ENCODE measurements at places on chromosomes 4 and X.

GRCh38 chr4:26573389-26573794, 10.5 kb upstream of the TBC1D19 start:
- DNase-seq, result no peak

DNA sequence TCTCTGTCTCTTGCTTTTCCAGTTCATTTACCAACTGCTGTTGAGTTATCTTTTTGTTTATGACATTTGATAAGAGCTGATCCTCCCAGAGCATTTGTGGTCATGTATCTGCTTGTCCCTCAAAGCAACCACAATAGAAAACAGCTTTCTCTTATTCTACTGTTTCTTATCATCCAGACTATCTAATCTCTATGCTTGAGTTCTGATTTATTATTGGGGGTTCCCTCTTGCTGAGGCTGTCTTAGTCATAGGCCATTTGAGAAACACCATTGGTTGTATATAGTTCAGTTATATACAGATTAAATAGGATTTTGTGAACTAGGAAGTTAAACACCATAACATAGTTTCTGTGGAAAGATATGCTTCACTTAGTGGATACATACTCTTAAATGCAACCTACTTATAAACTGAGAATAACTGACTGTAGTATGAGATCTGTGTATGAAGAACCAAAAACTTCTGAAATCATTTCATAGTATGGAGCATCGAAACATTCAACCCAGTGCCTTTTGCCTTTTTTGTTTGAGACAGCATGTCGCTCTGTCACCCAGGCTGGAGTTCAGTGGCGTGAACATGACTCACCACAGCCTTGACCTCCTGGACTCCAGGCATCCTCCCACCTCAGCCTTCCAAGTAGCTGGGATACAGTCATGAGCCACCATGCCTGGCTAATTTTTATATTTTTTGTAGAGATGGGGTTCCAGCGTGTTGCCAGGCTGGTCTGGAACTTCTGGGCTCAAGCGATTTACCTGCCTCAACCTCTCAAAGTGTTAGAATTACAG, 75.8 kb downstream of the STIM2 start:
- DNase-seq, result no peak

DNA sequence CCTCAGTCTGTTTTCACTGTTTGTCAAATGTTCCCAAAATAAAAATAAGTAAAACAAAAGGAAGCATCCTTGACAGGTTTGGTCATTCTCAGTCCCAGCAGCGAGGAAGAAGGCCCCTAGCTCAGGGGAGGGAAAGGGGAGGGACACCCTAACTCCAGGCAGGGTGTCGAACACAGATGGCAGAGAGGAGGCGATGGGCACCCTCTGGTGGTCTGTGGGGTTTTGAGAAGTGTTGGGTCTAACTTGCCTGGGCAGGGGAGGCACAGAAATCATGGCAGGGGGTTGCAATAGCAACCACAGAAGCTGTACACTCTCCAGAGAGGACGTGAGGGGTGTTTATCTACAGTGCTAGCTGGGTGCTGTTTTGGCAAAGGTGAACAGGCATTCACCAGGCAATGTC, 229.8 kb upstream of the SFRP2 start:
- peak; percentile 0 for DNase-seq

DNA sequence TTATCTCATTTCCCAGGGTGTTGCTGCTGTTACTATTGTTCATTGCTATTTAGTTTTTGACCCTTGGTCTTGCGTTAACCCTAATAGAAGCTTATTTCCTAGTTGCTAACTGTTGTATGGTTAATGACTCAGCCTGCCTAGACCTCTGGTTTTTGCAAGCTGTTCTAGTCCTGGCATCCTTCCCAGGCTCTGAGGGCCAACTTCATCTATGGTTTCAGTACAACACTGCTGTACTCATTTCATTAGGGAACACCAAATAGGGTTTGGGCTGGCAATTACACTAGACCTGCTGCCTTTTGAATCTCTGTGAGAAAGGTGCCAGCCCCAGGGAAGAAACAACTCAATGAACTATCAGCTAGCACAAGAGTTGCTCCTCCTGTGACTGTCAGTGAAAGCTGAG, 59.6 kb downstream of the DCX start:
- no peak for DNase-seq

- DNase-seq, result peak; percentile 40
Measured at GRCh38 chr4:8198906-8199593, at the start of gene SH3TC1. Gene SH3TC1 (plus strand): TSS chr4:8199290. CDS start chr4:8205195, 5,905 bp downstream.

DNA sequence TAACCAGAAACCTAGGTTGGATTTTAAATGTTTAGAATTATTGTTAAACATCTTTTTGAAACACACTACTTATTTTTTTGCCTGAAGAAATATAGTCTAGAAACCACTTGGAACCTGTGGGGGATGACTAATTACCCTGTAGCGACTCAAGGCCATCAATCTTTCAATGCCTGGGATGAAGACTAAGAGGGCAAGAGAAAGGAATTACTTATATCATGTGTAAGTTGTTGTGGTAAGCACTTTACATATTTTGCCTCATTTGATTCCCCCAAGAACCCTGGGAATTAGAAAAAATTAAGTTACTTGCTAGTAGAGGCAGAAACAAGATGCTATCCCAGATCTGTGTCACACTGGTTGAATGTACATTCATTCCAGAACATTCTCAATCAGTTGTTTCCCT, 170.9 kb upstream of the GRIA3 start:
- no peak for DNase-seq

DNA sequence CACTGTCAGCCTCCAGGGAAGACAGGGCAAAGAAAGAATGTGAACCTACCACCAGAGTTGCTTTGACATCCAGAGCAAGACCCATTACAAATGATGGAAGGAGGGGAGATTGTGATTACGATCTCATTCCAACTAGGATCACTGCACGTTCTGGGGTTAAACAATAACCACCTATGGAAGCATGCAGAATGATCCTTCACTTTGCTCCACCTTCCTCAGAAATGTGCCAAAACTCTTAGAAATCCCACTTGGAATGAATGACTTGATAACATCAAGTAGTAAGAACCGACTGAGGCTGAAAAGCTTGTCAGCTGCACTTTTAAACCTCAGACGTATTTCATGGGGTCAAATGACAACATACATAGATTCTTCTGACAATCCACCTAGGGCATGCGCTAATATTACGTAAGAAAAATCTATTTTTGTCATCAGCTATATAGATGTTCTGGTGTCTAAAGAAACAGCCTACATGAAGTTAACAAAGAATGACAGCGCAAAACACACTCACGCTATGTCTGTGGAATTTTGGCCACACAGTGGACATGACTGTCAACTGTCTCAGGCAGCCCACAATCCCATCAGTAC, 3.5 kb upstream of the STS start:
- no peak for DNase-seq

Data from stimulated activated CD4-positive, alpha-beta T cell treated with anti-CD3 and anti-CD28 coated beads, Interleukin-4, amount 100 ng/mL, for 48 hours (primary cell).